ENCODE measurements at places on chromosomes 1 and 21.

DNA sequence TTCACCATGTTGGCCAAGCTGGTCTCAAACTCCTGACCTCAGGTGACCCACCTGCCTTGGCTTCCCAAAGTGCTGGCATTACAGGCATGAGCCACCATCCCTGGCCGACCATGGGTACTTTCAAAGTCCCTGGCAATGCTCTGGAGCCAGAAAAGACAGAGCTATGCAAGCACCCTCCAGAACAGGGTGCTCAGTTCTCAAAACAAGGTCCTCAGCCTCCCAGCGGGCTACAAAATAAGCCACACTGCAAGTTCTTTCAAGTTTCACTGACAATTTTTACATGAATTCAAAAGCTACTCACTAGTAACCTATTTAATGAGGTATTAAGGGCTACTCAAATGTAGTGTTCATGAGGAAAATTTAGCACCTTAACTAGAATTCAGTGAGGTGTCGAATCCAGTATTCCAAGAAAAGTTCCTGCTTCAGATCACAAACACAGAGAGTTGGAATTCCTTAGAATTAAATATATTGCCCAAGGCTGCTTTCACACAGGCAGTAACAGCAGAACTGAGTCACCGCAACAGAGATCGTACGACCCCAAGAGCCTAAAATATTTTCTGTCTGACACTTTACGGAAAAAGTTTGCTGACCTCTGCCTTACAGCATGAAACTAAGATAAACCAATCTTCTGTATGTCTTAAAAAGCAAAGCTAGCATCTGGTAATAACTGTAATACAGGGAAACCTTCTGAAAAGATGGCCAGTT is 60.7 kb downstream of the HSF2BP start:
- no peak for DNase-seq

GRCh38 chr1:76066394-76066793 is 8.2 kb upstream of the ST6GALNAC3 start:
- no peak for DNase-seq

GRCh38 chr1:42847111-42847595 is 740 bp downstream of the ZNF691 start:
- DNase-seq = no peak

- peak; percentile 89 for DNase-seq
Observed at GRCh38 chr1:234980645-234981396, 147.8 kb downstream of the TOMM20 start.

DNA sequence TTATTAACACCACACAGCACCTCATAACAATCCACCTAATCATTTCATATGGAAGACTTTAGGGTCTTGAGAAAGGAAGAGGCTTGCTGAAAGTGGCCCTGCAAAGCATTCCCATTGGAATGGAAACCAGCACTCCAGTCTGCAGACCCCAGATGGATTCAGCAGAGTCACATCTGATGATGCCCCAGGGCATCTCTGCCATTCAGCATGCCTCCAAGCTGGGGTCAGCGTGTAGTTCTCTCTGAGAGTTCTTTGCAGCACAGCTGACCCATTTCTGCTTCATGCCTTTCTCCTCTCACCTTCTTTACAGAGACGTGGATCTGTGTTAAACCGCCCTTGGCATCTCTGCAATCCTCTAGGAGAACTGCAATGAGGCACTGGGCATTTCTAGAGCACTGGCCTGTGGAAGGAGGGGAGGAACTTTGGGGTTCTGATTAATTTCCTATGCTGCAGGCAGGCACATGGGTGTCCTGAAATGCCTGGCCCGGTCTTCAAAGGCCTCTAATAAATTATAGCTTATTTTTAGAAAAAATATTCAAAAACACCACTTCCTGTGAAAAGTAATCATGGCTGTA is 2.6 kb upstream of the LUZP1 start:
- DNase-seq = no peak
